Epithelial cell of esophagus (primary cell): ENCODE measurements at places on chromosomes 3 and 15.

DNA sequence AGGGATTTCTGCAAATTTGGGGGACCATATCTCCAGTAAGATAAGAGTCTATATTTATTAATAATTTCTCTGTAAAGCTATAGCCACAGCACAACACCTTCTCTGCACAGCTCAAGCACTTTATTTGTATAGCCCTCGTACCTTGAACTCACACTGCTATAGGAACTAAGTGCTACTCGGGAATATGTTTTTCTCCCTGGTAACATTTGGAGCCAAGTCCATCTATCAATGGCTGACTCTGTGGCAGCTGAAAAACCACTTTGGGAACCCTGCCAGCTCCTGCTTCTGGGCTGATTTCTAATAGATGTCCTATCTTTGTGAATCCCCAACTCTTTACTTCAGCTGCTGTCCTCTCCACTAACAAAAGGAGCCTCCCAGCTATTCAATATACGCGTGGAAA, 298.5 kb downstream of the GBE1 start:
- no peak for DNase-seq

GRCh38 chr3:50495609-50496423, 7.6 kb downstream of the CACNA2D2 start:
- no peak for DNase-seq

GRCh38 chr3:50405249-50405648, 45.9 kb upstream of the TMEM115 start:
- DNase-seq = peak; percentile 49

DNA sequence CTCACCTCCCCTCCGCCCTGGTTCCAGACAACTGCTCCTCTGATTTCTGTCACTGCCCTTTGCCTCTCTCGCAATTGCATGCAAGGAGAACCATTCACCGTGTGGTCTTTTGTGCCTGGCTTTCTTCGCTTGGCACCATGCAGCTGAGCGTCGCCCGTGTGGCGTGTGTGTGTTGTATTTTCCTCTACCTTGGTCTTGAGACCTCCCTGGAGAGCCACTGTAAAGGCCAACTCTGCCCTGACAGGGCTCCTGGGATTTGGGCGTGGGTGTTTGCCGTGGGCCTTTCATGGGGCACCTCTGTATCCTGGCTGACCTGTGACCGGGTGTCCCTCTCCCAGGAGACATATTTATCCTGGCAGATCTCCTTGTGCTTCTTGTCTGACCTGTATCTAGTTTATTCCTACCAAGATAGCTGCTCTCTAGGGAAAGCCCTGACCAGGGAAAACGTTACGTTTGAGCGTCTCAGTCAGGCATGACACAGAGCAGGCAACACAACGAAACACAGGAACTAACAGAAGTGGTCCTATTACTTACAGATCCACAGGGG, 2.0 kb upstream of the PIGZ start:
- no peak for DNase-seq

DNA sequence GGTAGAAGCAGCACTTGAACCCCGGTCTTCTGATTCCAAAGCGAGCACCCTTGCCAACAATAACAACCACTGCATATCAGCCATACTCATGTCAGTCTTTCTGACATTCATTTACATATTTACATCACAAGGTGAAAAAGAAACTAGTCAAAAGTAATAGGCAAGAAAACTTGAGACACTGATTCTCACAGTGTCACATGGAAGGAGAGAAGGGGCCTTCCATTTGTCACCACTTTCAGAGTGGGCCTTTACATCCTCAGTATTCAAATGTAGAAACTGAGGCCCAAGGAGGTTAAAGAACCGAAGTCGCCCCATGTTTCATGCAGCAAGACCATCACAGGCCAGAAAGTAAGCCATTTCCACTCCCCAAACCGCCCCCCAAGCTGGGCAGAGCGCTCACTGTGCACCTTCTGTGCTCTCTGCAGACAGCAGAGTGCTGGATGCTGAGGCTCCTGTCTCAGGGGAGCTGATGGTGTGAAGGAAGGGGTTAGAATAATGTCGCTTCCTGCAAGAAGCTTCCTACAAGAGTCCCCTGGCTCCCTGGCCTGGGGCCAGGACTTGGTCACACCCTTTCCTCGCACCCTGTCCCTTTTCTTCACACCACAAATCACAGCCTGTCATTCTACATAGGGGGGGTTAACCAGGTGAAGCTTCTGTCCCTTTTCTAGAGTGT, 260.1 kb downstream of the UACA start:
- no peak for DNase-seq
